ENCODE measurements at places on chromosomes 7 and 10. TPM values are rescaled to one million over a fixed set of nuclear protein-coding genes. Genes with fewer than 3 reads are reported as not detected.

TRIM74 gene
- 1.0 TPM for polyA plus RNA-seq

FAM25C gene
- not detected for polyA plus RNA-seq

NUTM2E gene
- 0.35 TPM for polyA plus RNA-seq

NUTM2A gene
- 6.8 TPM for polyA plus RNA-seq

ACTR3C gene
- 1.1 TPM for polyA plus RNA-seq

Measured in spinal cord (tissue), 10 donors.